NCI-H146 (cell line): ENCODE measurements at places on chromosomes 4 and X.

DNA sequence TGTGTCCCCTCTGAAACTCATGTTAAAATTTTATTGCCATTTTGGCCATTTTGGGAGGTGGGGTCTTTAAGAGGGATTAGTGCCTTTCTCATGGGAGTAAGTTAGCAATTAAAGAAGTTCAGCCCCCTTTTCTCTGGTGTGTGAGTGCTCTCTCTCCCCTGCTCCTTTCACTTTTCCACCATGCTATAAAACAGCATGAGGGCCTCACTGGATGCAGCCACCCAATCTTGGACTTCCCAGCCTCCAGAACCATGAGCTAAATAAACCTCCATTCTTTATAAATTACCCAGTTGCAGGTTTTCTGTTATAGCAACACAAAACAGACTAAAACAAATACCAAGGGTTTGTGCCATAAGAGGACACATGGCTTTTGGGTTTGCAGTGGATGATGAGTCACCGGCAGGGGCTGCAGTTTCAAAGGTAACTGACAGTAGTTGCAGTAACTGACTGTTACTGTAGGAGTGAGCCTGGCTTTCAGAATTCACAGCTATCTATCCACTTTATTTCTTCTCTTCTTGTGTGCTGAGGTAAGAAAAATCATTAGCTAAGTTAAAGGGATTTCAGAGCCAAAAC lies 121.5 kb downstream of the PPEF1 start:
- DNase-seq, result no peak

GRCh38 chrX:148588649-148589310 lies 88.4 kb downstream of the AFF2 start:
- DNase-seq, result no peak

DNA sequence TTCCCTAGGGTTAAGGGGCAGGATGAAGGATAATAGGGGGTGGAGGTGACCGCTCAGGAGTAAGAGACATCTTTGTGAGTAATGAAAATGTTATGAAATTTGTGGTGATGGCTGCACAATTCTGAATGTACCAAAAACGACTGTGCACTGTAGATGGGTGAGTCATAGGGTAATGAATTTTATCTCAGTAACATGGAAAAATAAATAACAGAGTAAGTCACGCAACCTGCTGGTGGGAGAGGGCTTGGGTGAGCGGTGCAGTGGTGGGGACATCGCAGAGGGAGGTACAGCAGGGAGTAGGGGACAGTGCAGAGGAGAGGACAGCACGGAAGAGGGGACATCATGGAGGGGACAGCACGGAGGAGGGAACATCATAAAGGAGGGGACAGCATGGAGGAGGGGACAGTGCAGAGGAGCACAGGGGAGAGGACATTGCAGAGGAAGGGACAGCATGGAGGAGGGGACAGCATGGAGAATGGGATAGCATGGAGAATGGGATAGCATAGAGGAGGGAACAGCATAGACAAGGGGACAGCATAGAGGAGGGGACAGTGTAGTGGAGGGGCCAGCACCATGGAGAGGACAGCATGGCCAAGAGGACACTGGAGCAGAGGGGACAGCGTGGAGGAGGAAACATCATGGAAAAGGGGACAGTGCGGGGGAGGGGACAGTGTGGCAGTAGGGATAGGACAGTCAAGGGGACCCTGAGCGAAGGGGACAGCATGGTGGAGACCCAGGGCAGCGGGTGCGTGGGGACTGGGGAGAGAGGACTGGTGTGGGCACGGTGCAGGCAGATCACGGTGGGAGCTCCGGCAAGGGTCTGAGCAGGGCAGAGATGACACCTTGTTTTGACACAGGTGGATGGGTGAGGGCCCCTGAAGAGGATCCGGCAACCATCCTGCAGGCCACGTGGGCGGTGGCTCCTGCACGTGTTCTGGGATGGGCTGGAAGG lies 68.5 kb upstream of the MXD4 start:
- no peak for DNase-seq

DNA sequence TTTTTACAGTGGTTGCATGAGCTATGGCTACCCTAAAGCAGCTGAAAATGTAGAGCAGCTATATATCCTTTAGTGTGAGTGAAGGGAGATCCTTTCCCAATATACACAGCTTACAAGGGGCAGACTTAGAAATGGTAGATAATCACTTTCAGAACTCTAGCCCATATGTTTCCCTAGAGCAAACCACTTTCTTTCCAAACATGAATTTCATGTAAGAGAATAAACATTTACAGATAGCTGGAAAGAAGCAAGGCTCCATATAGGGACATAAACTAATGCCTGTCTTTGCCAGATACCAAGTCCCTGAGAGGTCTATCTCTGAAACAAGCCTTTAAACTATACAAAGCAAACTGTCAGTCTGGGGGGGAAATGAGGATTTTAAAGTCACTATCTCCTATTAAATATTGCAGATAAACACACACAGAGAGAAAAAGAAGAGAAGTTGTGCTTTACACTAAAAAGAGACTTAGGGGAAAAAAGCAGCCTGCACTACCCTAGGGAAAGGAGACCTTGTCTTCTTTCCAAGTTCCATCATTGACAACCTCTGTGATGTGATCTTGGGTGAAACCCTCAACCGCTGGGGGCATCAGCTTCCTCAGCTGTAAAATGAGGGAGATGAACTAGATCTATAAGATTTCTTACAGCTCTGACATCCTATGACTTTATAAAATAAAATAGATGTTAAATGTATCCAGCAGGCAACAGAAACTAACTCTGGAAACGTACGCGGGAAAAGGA lies 73.6 kb downstream of the TMEM156 start:
- no peak for DNase-seq

DNA sequence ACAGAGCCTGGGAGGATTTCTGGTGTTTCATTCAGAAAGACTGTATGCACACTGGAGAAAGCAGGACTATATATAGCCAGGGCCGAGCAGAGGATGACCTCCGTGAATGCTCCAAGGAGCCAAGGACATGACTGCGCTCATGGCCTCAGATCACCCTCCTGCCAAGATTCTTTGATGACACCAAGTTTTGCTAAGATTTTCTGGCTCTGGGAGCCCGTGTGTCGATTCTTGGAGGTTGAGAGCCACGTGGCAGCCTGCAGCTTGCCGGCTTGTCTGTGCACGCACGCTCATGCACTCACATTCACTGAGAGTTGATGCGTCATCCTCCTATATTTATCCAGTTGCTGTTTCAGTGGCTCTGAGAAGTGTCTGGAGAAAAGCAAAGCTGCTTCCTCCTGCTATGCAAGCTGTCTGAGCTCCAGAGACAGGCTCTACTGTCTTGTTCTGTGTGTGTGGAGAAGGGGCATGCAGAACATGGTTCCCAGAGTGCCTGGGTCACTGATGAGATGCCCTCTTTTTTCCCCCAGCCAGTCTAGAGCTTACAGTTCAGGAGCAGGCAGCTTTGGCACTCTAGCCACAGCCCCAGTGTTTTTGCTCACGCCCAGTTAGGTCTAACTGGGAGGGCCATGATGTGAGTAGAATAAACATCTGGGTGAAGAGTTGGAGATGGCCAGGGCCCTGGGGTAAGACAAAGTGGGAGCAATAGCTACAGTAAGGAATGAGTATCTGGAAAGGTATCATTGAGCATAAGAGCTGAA lies 64.9 kb upstream of the SCOC start:
- no peak for DNase-seq

- peak; percentile 55 for DNase-seq
Measured at GRCh38 chr4:86831262-86832130, 17.7 kb downstream of the SLC10A6 start.

- DNase-seq, result no peak
Measured at GRCh38 chr4:38400946-38401345, 263.1 kb upstream of the KLF3 start.

- DNase-seq, result no peak
Measured at GRCh38 chr4:7052923-7053715, 9.9 kb downstream of the TADA2B start.

DNA sequence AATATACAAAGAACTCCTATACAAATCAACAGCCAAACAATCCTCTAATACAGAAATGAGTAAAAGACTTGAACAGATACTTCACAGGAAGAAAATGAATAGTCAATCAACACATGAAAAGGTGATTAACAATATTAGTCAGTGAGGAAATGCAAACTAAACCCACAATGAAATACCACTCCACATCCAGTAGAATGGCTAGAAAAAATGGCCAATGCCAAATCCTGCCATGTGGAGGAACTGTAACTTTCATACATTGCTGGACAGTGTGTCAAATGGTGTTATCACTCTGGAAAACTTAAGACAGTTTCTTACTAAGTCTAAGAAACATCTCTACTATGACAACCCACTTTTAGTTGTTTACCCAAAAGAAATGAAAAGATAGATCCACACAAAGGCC lies 59.5 kb downstream of the NSG1 start:
- DNase-seq, result no peak

- no peak for DNase-seq
Measured at GRCh38 chr4:36241771-36242170, 2.5 kb downstream of the ARAP2 start.

- no peak for DNase-seq
Measured at GRCh38 chr4:151403656-151404055, 5.3 kb upstream of the FHIP1A start.

- DNase-seq, result no peak
Measured at GRCh38 chr4:146795711-146796110, 150.0 kb downstream of the TTC29 start.

DNA sequence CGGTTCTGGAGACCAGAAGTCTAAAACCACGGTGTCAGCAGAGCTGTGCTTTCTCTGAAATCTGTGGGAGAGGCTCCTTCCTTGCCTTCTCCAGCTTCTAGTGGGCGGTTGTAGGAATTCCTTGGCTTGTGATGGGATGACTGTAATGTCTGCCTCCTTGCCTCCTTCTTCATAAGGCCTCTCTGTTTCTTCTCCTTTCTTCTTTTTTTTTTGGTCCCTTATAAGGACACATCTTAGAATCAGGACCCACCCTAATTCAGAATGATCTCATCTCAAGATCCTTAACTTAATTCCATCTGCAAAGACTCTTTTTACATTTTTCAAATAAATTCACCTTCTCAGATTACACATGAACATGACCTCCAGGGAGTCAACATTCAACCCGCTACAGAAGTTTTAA lies 186.9 kb downstream of the STK32B start:
- DNase-seq, result no peak

DNA sequence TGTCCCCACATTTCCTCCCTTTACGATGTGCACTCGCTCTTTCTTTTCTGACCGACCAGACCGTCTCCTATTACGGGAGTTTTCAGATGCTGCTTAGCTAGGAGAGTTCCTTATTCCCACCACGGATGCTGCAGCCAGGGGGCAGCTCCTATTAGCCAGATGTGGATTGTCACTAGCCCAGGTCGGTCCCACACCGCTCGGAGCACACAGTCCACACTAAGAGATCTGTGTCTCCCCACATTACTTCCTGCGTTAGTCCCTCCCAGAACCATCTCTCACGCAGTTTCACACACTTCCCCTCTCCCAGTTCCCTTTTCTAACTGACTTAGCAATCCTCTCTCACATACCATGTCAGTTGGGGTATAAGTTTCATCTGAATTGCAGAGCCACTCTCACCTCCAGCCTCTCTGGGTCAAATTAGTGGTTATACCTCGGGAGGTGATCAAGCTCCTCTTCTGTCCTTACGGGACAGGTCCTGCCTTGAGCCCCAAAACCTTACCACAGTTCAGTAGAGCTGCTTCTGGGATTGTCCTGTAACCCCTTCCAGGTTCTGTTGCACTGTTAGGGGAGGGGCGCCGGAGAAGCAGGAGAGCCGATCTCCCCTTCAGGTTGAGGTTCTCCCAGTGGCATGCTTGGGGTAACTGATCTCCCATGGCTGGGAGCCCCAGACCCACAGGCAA lies 28.2 kb downstream of the SULT1E1 start:
- DNase-seq, result no peak

- no peak for DNase-seq
Measured at GRCh38 chr4:1991087-1991486, 17.7 kb downstream of the NELFA start.

DNA sequence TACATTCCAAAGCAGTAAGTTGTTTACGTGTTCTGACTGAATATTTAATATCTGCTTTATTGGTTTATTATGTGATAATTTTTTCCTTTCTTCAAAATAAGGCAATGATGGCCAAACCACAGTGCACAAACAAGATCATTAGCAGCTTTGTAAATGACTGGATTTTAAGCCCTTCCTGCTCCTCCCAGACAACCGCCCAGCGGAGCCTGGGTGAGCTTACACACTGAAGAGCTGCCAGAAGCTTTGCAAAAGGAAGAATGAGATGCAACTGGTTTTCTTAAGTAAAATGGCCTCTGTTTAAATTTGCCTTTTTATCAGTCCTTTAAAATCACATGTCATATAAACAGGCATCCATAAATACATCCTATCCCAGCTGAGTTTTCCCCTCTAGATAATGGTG lies 52.2 kb downstream of the SPARCL1 start:
- no peak for DNase-seq

- no peak for DNase-seq
Measured at GRCh38 chr4:16827045-16827444, 71.4 kb downstream of the LDB2 start.

DNA sequence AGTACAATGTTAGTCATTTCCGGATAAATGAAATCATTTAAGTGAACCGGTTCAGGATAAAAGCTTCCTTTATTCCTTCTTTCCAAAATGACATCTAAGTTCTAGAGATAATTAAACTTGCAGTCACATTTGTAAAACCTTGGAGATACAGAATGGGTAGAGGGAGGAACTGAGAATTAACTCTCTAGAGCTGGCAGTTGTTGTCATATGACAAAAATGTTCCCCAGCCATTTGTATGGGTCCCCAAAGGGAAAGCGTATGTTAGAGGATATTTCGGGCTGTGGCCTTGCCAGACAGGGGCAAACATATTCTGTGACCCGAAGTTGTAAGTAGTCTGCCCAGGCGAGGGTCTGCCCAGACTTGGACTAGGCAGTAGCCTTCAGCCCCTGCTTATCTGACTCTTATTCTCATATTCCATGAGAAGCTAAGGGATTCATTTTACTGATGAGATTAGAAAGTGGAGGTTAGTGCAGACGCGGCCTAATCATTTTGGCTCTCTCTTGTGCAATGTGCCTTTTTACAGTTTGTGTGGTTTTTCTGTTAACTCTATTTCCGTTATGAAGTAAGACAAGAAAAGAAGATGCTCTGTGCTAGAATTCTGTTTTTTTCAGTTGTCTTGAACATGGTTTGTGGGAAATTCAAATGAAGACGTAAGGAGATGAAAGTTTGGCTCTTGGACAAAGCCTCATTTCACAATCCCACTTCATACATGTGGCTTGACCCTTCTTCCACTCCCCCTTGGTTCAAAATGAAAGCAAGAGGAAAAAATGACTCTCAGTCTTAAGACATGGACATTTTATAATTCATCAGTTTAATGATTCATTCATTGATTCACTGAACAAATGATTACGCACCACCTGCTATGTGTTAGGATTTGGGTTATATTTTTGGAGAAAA lies 2394.2 kb upstream of the AGA start:
- DNase-seq, result no peak

- DNase-seq, result peak; percentile 33
Measured at GRCh38 chr4:89434364-89434988, 126.9 kb upstream of the GPRIN3 start.

GRCh38 chr4:168498251-168498650 lies 1.4 kb downstream of the PALLD start:
- no peak for DNase-seq

DNA sequence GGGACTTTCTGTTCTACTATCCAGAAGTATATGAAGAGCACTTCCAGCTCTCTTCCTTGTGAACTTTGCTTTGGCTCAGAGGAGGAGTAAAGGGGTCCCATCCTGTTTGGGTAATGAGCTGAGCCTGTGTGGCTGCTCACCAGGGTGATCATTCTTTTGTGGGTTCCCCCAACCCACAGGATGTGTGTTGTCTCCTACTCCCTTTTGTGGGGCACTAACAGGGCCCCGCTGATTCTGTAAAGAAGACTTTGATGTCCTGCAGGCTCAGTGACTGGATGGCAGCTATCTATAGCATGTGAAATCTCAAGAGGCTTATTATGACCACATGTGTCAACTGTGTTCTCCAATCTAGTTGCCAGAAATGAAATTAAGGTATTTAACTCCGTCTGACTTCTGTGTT lies 40.8 kb downstream of the ZNF518B start:
- no peak for DNase-seq
